ENCODE measurements at places on chromosomes 7 and 10.

DNA sequence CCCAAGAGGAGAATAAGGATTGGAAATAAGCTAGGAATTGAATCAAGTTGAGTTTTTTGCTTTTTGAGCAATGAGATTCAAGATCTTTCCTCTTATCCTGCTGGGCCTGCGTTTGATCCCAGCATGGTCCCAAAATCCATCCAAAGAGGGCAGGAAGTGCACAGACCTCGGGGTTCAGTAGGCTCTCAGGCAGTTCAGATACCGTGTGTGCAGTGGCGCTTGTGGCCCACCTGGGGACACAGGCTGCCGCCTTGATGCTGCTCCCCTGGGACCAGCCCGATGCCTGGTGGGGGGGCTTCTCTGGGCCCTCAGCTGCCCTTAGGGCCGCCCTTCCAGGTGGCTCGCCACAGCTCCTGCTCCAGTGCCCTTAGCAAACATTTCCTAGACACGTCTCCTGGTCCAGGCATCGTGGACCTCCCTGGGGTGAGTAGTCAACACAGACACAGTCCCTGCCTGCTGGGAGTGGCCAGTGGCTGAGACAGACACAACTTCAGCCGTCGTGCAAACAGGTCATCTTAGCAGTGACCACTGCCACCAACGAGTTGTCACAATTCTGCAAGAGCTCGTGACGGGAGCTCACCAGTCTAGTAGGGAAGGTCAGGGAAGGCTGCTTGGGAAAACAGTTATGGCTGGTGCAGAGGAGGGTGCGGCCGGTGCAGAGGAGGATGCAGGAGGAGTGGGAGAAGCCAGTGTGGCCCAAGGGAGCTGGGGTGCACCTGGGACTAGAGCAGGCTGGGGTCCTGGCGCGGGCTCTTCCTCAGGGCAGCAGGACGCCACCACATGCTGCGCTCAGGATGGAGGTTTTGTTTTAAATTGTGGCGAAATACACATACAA, 21.7 kb upstream of the JAKMIP3 start:
- DNase-seq: no peak

DNA sequence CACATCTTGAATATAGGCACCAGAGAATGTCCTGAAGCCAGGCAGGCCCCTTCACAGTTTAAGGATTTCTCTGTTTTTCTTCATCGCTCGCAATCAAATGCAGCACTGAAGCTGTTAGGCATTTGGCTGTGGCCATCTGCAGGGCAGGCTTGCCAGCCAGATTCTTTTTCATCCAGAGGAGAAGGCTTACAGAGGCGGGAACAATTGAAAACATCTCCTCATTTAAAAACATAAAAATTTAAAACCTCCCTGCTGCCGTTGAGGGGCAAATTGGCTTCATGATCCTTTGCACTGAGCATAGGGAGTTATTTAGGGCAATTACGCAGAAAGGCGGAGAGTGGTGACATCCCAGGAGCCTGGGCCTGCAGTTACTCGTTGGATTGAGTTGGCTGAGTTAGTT, 500.0 kb downstream of the TYW1 start:
- DNase-seq: no peak

- no peak for DNase-seq
Observed at GRCh38 chr7:7799138-7799537, 80.7 kb upstream of the RPA3 start.

GRCh38 chr10:58444321-58444720, 59.1 kb downstream of the TFAM start:
- no peak for DNase-seq

DNA sequence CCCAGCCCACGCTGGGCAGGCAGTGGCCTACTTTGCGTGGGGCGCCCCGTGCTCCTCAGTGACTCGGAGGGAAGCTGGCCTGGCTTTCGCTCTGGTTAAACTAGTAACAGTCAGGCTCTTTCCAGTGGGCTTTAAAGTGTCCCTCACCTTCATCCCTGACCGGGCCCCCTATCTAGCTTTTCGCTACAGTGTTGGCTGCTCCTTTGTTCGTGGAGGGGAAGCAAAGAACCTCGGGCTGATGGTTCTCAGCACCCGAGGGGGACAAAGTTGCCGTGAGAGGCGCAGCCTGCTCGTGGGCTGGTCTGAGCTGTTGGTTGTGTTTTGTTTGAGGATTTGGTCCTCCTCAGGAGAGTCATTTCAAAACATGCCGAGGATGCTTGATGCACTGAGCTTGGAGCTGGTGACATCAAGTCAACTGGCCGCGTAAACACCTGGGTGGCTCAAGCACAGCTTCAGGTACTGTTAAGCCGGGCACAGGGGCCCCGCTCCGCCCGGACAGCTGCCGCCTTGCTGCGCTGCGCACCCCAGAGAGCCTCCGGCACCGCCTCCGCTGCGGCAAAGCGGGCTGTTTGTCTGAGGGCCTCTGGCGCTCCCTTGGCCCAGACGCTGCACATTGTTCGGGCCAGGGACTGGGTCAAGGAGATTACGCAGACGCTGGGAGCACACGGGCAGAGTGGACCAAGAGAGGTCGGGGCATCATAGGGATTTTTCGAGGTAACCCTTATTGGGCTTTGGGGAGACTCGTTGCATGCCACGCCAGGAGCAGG, 1.6 kb downstream of the DLX6 start:
- no peak for DNase-seq

DNA sequence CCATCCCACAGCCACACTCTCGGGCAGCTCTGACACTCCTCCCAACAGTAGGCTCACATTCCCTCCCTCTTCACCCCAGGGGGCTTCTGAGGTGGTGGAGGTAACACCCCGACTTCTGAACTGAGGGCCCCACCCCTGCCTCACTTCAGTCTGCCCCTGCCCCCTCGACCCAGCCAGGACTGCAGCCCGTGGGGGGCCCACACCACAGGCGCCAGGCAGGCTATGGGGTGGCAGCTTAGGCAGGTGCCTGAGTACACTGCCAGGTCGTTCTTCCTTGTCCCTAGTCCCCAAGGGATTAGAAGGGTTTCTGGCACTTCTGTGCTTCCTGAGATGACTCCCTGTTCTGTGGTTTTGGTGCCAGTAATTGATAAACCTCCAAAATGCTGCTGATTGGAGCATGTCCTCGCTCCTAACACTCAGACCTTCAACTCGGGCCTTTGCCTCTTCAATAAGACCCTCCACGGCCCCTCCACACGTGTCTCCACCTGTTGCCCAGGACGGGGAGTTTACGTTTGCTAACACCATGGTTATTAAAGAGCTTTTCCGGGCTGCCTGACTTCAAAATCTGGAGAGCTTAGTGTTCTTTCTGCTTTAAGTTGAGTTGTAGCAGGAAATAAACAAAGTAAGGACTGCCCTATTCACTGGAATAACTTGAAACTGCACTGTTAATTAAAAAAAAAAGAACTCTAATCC, 23.8 kb upstream of the LARP4B start:
- no peak for DNase-seq

DNA sequence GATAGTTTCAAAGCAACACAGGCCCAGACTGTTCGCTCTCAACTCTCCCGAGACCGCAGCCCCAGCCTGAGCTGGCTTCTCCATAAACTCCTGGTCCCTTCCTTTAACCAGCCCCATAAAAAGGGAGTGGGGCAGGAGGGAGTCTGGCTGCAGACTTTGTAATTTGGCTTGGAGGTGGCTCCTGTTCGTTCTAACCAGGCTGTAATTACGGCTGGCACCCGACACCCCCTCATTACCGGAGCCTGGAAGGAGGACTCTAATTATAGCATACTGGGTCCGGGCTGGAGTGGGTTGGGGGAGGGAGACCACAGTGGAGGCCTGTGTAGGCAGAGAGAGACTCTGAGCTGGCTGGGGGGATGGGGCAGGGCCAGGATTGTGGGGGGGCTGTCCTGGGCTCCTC, 49.7 kb downstream of the UNC5B start:
- peak; percentile 65 for DNase-seq
